ENCODE measurements at places on chromosomes 1 and 21. TPM values are rescaled to one million over a fixed set of nuclear protein-coding genes. Genes with fewer than 3 reads are reported as not detected.

DNA sequence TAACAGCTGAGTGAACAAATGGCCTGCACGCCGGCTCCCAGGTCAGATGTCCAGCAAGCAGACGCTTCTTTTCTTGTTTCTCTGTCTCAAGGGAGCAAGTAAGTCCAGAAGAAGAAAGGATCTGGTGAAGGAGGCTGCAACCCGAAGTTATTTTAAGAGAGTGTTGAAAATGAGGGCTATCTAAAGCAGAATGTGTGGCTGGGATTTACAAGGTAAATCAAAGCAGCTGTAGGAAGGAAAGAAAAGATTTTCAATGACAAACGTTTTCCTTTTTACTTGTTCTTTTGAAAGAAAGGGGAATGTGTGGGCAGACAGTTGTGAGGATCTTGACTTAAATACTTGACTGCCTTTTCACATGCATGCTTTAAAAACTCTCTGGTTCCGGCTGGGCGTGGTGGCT is 311.5 kb downstream of the KIF26B start:
- H3K27ac ChIP-seq = no peak overlapping the region
- DNase-seq = no peak
- peaks cover 13% of the 10 kb centered on the region for H3K4me1 ChIP-seq
- peaks cover 15% of the 10 kb centered on the region for H3K36me3 ChIP-seq

TMEM51 gene
- total RNA-seq = 1.9 TPM

RPE65 gene
- not detected for total RNA-seq

KRTAP12-2 gene
- total RNA-seq = not detected

DNA sequence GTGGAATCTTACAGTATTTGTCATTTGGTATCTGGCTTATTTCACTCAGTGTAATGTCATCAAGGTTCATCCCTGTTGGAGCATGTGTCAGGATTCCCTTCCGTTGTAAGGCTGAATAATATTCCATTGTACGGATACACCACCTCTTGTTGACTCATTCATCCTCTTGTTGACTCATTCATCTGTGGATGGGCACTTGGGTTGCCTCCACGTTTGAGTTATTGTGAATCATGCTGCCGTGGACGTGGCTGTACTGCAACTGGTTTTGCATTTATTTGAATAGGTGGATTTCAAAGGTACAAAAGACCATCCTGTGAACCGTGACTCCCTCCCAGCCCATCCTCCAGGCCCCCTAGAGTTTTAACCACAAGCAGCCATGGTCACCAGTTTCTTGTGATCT is 11.9 kb upstream of the TCP10L start:
- H3K4me1 ChIP-seq = peaks cover 3% of the 10 kb centered on the region
- no peak overlapping the region for H3K4me3 ChIP-seq
- H3K27ac ChIP-seq = no peak overlapping the region
- DNase-seq = no peak
- H3K27me3 ChIP-seq = no peaks in the 10 kb centered on the region
- peaks cover 4% of the 10 kb centered on the region for H3K36me3 ChIP-seq

- H3K27me3 ChIP-seq = peaks cover 14% of the 10 kb centered on the region
- no peak for DNase-seq
- H3K4me3 ChIP-seq = no peak overlapping the region
- H3K4me1 ChIP-seq = no peaks in the 10 kb centered on the region
- no peaks in the 10 kb centered on the region for H3K36me3 ChIP-seq
Measured at GRCh38 chr1:175702079-175702795, 41.2 kb downstream of the TNR start.

DNA sequence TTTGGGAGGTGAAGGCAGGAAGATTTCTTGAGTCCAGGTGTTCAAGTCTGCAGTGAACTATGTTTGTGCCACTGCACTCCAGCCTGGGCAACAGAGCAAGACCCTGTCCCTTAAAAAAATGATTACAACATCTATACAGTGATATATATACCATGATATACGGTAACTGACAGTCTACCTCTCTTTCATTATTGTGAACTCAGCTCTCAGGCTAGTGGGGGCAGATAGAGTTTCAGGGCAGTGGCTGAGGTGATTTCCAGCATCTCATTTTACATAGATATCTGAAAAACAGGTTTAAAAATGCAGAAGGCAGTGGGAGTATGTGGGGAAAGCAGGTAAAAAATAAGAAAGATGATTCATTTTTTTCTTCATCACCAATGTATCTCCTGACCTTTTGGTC is 8.1 kb upstream of the NTNG1 start:
- DNase-seq = no peak
- H3K27ac ChIP-seq = no peak overlapping the region
- H3K27me3 ChIP-seq = peaks cover 16% of the 10 kb centered on the region
- H3K4me3 ChIP-seq = no peak overlapping the region

DNA sequence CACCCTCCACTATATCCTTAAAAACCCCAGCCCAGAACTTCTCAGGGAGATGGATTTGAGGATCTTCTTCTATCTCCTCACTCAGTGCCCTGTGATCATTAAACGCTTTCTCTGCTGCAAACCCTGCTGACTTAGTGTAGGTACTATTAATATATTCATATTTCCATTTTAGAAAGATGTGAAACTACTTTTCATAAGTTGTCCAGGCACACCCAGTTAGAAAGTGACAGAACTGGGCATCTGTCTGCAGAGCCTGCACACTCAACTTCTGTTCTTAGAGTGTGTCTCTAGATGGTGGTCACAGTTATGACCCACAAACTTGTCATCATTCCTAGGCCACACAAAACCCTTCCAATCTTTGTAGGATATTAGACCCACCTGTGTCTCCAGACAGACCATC is 55.0 kb downstream of the FCRL5 start:
- no peak for DNase-seq
- peaks cover 68% of the 10 kb centered on the region for H3K27me3 ChIP-seq
- no peak overlapping the region for H3K4me3 ChIP-seq
- H3K36me3 ChIP-seq = no peaks in the 10 kb centered on the region
- H3K27ac ChIP-seq = no peak overlapping the region

DNA sequence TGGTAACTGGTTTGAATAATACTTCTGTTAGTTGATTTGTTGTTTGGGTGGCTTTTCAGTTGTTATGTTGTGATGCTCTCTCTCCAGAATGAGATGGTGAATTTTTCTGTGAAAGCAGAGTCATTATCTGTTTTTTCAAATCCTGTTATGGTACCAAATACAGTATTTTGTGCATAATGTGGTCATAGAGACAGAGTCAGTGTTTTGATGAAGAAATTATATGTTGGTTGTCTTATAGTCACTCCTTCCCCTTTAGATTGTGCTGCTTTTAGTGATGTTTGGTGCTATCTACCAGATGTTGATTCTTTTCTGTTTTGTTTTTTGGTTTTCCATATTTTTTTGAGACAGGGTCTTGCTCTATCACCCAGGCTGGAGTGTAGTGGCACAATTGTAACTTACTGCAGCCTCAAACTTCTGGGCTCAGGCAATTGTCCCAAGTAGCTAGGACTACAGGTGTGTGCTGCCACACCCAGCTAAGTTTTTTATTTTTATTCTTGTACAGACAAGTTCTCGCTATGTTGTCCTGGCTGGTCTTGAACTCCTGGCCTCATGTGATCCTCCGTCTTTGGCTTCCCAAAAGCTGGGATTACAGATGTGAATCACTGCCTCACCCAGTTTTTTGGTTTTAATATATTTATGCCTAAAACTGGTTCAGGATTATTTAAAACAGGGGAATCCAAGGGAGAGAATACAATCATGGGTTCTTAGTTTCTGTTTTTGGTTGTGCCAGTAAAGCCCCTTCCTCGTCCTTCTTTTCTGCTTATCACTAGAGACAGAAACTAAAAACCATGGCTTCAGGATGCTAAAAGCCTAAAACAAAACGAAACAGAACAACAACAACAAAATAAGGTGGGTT is 7.3 kb downstream of the PPP2R5A start:
- H3K4me1 ChIP-seq = peaks cover 29% of the 10 kb centered on the region
- H3K27me3 ChIP-seq = no peaks in the 10 kb centered on the region
- no peak overlapping the region for H3K4me3 ChIP-seq
- DNase-seq = no peak
- no peaks in the 10 kb centered on the region for H3K36me3 ChIP-seq

Data from chondrocyte (in vitro differentiated cells).